ENCODE measurements at places on chromosomes 4 and X. TPM values are rescaled to one million over a fixed set of nuclear protein-coding genes. Genes with fewer than 3 reads are reported as not detected.

Gene S100G
- total RNA-seq: not detected

DNA sequence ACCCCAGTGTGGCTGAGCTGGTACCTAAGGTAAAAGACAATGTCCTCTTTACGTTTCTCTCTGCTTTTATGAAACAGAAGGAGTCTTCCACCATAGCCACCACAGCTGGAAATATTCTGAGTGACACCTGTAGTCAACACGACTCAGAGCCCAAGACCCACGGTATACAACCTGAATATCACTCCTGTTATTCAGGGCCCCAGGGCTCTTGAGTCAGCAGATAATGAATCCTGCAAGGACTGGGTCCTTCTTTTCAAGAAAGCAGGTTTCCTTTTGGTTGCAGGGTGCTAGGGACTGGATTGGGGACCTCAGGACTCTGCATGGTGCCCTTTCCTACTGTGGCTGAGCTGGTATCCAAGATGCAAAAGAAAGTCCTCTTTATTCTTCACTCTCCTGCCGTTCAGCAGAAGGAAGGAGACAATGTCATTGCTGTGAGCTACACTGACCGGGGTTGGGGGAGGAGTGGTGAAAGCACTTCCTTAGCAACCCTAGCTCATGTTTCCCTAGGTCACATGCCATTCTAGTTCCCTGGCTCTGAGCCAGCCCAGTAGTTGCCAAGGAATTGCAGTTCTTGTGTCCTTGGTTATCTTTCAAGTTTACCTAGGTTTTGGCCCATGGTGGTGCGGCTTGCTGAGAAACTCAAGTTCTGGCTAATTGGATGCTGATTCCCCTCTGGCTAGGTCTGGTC lies 23.7 kb upstream of the UNC5C start:
- no peak for DNase-seq

- DNase-seq: no peak
These were observed 459.7 kb upstream of the FAT1 start for GRCh38 chr4:187183346-187183745.

DNA sequence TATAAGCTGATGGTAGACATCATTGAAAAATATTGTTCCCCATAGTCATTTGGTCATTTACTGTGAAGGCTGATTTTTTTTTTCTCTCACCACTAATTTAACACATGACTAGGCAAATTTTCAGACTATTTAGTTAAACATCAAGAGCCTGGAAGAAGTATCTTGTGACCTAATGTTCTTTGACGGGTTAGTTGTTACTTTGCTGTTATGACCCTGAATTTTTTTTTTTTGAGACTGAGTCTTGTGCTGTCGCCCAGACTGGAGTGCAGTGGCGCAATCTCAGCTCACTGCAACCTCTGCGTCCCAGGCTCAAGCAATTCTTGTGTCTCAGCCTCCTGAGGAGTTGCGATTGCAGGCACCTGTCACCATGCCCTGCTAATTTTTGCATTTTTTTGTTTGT lies 67.0 kb downstream of the HPF1 start:
- no peak for DNase-seq

Gene XAGE2
- not detected for total RNA-seq

DNA sequence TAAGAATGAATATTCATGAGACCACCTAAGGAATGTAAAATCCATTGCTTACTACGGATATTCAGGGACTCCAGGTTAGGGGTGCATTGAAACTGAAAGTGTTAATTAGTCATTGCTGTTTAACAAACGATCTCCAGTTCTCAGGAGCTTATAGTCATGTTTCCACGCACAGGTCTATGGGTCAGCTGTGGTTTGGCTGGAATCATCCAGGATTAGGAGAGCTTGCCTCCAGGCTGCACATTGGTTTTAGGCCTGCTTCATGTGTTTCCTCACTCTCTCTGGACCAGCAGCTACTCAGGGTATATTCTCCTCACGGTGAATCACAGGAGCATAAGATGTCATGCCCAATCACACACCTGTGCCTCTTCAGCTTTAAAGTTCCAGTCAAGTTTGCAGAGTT lies 98.9 kb downstream of the ATXN3L start:
- no peak for DNase-seq

GRCh38 chr4:3071811-3072210 lies 2.5 kb downstream of the HTT-AS start:
- no peak for DNase-seq

DNA sequence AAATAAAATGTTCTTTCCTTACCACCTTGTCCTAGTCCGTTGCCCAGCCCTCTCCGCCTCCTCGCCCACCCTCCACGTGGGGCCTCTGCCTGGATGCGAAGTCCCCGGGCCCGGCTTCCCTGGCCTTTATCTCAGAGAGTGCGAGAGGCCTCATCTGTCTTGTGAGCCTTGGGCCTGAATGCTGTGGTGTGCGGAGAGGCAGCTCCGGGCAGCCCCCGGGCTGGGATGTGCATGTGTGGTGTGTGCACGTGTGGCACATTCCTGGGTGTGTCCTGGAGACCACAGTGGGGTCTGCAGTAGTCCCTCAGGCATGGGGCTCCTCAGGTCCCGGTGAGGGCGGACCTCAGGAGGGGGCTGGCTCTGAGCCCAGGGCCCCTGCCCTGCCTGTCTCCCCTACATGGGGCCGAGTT lies 31.4 kb downstream of the DOK7 start:
- DNase-seq: no peak

DNA sequence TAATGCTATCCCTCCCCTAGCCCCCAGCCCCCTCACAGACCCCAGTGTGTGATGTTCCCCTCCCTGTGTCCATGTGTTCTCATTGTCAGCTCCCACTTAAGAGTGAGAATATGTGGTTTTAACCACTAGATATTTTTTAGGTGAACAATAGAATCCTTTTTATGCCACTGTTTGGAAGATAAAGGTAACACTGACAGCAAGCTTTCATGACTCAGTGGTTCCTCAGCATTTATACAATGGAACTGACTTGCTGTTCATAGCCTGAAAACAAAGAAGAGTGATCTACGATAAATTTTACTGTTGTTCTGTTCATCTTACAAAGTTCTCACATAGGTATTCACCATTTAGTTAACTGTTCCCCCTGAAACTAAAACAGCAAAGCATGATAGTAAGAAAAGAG lies 147.8 kb downstream of the ARHGAP10 start:
- DNase-seq: no peak
